ENCODE measurements at places on chromosomes 1 and 21.

- DNase-seq, result no peak
These were observed 35.7 kb upstream of the MAGOH start for GRCh38 chr1:53274026-53274425.

DNA sequence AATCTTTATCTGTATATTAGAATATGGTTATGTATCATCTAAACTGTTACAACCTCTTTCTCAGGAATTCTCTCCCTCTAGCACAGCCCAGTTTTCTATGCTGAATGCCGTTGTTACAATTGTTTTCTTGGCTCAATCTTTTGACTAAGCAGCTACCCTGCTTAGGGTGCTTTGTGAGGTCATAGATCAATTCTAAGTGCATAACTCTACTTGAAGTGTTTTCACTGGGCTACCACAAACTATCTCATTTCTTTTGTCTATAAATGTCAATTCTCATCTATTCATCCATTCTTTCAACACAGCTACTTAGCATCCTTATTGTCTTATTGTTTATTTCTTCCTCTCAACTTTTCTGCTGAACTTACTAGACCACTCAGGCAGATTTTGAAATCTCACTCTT, 77.1 kb downstream of the CEP350 start:
- DNase-seq, result no peak

DNA sequence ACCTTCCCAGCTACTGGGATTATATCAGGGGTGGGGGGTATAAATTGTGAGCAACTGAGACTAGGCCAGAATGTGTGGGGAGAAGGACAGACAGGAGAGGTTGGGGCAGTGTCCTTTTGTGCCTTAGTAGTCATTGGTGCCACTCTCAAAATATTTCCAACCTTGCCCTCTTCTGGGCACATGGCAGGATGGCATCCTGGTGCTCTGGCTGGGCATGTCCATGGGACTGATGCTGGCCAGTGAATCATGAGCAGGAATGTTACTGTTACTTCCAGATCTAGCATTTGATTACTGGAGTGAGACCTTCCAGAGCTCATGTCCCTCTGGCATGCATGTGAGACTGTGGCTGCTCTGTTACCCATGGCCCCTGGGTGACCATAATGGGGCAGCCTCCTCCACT, 151.2 kb downstream of the MATN1 start:
- DNase-seq, result no peak

- no peak for DNase-seq
These were observed 29.4 kb downstream of the S100A6 start for GRCh38 chr1:153506386-153506785.

GRCh38 chr21:36041910-36042309, 18.4 kb downstream of the SETD4 start:
- DNase-seq, result no peak

DNA sequence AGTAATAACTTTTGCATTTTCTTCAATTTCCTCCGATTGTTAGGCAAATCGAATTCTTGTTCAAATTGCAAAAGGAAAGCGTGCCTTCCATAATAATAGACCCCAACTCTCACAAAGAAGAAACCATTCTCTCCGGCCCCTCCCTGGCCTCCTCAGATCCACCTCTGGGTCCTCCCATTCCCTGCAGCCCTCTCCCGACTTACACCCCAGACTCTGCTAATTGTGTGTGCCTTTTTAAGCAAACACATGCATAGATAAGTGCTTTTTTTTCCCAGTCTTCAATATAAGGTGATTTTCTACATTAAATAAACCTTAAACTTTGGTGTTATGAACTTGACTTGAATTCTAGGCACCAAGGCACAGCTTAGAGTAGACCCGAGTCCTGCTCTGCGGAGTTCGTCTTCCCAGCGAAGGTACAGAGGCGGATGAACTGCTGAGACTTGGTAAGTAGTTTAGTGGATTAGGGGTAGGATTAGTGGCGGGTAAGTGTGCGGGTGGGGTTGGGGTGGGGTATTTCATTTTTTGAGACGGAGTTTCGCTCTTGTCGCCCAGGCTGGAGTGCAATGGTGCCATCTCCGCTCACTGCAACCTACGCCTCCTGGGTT, 1.5 kb downstream of the L1TD1 start:
- no peak for DNase-seq

- DNase-seq, result peak; percentile 67
These were observed at the start of gene MINDY1 for GRCh38 chr1:151006327-151007052. Gene MINDY1, minus strand, starts transcription at chr1:151006902. Its CDS starts 4,285 bp downstream, at chr1:151002617.

- DNase-seq, result no peak
These were observed 3.8 kb upstream of the NBPF1 start for GRCh38 chr1:16617114-16617631.

- no peak for DNase-seq
These were observed 24.7 kb downstream of the INAVA start for GRCh38 chr1:200919386-200919785.

DNA sequence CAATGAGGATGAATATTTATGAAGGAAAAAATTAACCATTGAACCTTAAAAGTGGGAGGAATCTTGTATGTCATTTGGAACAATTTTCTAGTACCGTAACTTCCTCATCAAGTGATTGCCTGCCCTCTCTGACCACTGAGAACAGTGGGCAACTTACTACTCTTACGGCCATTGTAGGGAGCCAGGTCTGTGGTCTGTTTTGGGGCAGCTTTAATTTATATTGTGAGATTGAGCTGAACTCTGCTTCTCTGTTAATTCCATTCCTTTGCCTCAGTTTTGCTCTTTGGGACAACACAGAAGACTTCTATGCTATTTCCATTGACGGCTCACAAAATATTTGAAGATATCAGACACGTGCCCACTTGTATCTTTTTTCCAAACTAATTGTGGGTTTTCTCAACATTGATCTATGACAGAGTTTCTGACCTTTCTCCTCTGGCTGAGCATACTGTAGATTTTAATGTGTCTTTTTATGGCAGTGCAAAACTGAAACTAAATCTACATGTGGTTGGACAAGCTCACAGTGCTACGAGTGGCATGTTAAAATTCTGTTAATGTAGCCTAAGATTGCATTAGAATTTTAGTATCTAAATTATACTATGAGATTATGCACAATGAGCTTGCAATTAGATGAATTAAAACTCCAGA, 27.8 kb upstream of the ZNF281 start:
- DNase-seq, result peak; percentile 33

- no peak for DNase-seq
These were observed 11.4 kb downstream of the GGPS1 start for GRCh38 chr1:235339746-235340145.

GRCh38 chr1:233025567-233025966, 75.2 kb downstream of the NTPCR start:
- DNase-seq, result no peak

GRCh38 chr1:118627435-118627834, 360.7 kb downstream of the TBX15 start:
- no peak for DNase-seq

GRCh38 chr1:8302081-8302956, 15.6 kb upstream of the SLC45A1 start:
- DNase-seq, result no peak

- no peak for DNase-seq
These were observed 6.9 kb upstream of the BMP8A start for GRCh38 chr1:39484564-39484963.

DNA sequence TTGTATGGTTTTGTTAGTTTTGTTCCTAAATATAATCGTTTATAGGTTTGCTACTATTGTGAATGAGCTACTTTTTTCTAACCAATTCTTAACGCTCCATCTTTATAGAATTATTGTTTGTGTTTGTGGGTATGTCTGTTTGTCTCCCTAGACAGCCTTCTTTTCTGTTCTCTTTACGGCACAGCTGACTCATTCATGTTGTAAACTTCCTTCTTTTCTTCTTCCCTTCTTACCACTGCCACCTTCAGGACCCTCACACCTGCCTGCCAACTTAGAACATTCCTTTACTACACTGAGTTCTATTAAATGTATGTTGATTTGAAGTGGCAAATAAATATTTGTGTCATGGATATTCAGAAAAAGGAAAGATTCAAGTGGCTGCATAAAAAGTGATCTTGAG, 29.1 kb downstream of the AK5 start:
- DNase-seq, result no peak
